ENCODE measurements at places on chromosomes 16 and 17. TPM values are rescaled to one million over a fixed set of nuclear protein-coding genes. Genes with fewer than 3 reads are reported as not detected.

DNA sequence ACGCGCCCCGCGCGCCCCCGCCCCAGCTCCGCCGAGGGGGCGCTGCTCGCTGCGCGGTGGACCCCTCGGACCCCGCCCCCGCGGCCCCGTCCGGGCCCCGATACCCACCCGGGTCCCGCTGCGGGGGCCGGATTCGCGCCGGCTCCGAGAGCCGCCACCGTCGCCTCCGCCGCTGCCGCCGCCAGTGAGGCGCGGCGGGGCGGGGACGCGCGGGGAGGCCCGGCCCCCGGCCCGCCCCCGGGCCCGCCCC is at the start of gene TBC1D16:
TBC1D16 (minus strand) TSS at position 186 of the 250 bp plus-strand sequence. CDS start 22,325 bp downstream, outside the sequence.
- no peak for DNase-seq

The ACSM2A gene
- total RNA-seq: not detected

DNA sequence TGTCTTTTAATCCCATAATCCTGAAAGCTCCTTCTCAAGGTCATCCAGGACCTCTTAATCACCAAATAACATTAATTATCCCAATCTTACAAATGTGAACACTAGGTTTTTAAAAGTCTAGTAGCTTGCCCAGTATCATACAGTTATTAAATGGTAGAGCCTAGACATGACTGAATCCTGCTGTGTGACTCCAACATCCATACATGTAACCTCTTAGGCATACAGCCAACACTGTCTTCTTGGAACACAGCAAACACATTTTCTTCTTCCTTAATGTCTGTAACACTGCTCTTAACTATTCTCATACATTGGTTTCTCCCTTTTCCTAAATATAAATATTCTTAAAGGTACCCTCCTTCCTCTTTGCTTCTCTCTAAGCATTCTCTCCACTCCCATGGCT is 13.7 kb downstream of the BRIP1 start:
- no peak for DNase-seq

GRCh38 chr17:11627301-11627940 is 29.2 kb downstream of the DNAH9 start:
- no peak for DNase-seq

DNA sequence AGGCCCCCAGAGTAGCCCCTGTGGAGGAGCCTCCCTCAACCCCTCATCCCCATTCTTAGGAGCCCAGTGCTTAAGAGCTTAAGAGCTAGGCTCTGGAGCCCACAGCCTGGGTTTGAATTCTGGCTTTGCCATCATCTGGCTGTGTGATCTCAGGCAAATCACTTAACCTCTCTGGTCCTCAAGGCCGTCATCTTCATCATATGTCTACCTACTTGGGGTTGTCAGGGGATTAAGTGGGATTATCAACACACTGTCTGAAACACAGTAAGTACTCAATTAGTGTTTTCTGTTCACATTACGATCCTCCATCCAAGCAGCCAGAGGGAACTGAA is 4.8 kb downstream of the SREBF1 start:
- DNase-seq: no peak

- DNase-seq: no peak
These were observed 6.1 kb upstream of the RNF157 start for GRCh38 chr17:76246080-76247066.

- no peak for DNase-seq
These were observed 4.6 kb downstream of the CMIP start for GRCh38 chr16:81449241-81449640.

The RPL19 gene
- total RNA-seq: 1,329 TPM

GRCh38 chr16:10541366-10541765 is 39.0 kb downstream of the EMP2 start:
- no peak for DNase-seq

DNA sequence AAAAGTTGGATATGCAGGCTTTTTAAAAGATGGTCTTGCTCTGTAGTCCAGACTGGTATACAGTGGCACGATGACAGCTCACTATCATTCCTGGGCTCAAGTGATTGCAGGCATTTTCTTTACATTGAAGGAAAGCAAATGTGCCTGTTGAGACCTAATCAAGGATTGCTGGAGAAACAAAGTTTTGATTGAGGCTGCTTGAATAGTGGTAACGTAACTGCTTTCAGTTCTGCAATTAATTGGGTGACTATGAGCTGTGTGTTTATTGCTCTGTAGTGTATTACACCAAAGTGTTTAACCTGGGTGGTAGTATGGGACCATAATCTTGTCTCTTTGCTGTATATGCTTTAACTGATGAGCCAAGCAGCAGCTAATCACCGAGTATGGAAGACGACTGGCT is 2.3 kb downstream of the UBB start:
- no peak for DNase-seq

DNA sequence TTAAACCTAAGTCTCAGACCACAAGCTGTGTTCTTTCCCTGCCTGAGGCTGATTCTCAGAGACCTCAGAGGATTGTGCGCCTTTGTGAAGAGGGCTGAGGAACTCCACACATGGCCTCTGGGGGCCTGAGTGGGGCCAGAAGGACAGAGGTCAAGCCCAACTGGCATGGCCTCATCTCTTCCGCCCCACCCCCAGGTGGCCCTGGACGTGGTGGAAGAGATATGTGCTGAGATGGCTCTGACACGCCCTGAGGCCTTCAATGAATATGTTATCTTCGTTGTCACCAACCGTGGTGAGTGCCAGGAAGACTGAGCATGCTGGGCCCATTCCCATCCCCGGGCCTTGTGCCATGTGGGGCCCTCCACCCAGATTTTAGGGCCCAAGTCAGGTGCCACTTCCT is 20.1 kb upstream of the ALKBH5 start:
- no peak for DNase-seq

DNA sequence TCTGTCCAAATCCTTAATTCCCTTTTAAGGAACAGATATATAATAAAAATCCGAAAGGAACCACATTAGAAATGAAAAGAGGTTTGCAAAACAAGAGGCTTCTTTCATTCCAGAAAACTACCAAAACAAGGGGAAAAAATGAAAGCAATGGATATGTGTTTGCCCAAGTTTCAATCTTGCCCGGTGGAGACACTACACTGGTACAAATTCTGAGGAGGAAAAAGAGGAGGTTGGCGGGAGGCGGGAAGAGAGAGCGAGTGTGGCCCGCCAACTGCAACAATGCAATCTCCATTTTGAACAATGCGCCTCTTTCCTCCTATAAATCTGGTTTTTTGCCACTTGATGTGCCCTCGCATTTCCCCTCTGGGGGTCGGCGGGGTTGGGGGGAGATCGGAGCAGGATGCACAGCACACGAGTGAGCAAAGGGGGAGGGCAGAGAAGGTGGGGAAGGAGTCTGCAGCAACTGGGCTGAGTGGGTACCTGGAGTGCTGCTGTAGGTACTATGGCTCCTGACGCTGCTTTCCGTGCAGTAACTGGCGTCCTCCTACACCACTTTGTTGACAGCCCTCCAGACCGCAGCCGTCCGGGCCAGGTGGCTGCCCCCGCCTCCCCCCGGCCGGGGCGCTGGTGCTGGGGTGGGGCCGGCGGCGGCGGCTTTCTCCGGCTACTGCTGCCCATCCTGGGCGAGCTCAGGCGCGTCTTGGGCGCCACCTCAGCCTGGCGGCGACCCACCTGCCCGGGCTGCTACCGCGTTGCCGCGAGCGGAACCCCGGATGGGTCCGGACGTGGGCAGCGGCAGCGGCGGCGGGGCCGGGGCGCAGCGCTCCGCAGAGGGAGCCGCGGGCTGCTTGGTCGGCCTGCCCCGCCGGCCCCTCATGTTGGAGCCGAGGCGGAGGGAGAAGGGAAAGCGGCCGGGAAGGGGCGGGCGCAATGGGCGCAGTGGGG is 93.8 kb upstream of the PLEKHM1 start:
- no peak for DNase-seq

The HS3ST3A1 gene
- total RNA-seq: 0.53 TPM

DNA sequence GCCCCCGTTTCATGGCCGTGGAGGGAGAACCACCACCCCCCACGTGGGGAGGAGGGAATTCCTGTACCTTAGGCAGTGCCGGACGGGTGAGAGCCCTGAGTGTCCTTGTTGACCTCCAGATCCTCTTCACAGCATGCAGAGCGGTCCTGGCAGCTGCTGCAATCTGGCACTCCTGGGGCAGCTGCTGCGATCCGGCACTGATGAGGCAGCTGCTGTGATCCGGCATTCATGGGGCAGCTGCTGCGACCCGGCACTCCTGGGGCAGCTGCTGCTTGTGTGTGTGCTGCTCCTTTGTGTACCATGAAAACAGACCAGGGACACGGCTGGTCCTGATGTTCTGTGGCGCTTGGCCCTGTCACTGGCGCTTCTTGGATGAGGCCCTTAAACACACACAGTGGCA is 12.8 kb downstream of the ZNF778 start:
- no peak for DNase-seq

- no peak for DNase-seq
These were observed 213.1 kb downstream of the SEC14L1 start for GRCh38 chr17:77353684-77354419.

- DNase-seq: no peak
These were observed 3.0 kb downstream of the C16orf54 start for GRCh38 chr16:29742683-29743275.

- DNase-seq: no peak
These were observed 41.3 kb upstream of the SLC38A10 start for GRCh38 chr17:81336296-81336929.

GRCh38 chr17:81516439-81516838 is 3.8 kb upstream of the ACTG1 start:
- DNase-seq: no peak

GRCh38 chr17:17679748-17680147 is 1.5 kb upstream of the RAI1 start:
- DNase-seq: no peak

The EFNB3 gene
- 3.3 TPM for total RNA-seq

DNA sequence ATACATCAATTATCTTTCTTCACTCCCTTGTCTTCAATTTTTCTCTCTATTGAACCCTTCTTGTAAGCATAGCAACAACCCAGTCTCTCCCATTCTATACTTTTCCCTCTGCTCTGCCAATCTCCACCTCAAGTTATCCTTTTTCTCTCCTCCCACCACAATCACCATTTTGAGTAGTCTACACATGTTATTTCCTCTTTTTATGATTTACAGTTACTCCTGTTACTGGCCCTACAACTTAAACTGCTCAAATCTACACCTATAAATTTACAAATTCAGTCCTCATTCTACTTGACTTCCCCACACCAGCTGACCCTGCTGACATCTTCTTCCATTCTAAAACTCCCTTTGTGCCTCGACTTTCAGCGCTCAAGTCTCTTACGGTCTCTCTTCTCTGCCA is 84.6 kb downstream of the SPAG9 start:
- DNase-seq: no peak
